ENCODE measurements at places on chromosomes 1 and 21. TPM values are rescaled to one million over a fixed set of nuclear protein-coding genes. Genes with fewer than 3 reads are reported as not detected.

KCNJ9 gene
- total RNA-seq, result not detected

FNDC10 gene
- total RNA-seq, result 6.3 TPM

FCGR3A gene
- 0.29 TPM for total RNA-seq

DNA sequence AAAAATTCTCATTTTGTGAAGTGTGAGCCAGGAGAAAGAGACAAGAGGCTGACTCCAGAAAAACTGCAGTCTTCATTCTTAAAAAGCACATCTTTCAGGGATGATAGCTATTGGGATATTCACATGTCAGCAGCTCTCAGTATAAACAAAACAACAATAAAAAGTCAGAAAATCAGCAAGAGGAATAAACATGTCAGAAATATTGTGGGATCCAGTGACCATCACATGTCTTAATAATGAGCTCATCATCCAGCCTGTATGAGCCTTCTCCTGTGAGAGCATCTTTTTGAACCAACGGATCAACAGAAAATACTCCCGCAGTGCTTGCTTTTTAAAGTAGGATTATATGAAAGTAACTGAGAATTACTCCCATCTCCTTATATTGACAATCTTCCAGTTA is 241.6 kb downstream of the SMYD3 start:
- no peak overlapping the region for H3K4me3 ChIP-seq
- no peak for DNase-seq
- peaks cover 5% of the 10 kb centered on the region for H3K4me1 ChIP-seq
- H3K36me3 ChIP-seq, result no peaks in the 10 kb centered on the region
- H3K27me3 ChIP-seq, result no peaks in the 10 kb centered on the region

DNA sequence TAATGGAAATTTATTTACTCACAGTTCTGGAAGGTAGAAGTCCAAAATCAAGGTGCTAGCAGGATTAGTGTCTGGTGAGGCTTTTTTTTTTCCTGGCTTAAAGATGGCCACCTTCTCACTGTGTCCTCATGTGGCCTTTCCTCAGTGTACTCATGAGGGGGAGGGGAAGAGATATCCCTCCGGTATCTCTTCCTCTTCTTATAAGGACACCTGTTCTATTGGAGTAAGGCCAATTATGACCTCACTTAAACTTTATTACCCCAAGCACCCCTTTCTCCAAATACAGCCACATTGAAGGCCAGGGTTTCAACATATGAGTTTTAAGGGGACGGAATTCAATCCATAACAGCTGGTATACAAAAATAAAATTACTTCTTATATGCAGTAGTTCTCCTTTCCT is 203.7 kb upstream of the C1orf87 start:
- no peak overlapping the region for H3K4me3 ChIP-seq
- no peaks in the 10 kb centered on the region for H3K4me1 ChIP-seq
- no peaks in the 10 kb centered on the region for H3K27me3 ChIP-seq

- no peaks in the 10 kb centered on the region for H3K27me3 ChIP-seq
- H3K27ac ChIP-seq, result no peak overlapping the region
- H3K36me3 ChIP-seq, result no peaks in the 10 kb centered on the region
- DNase-seq, result no peak
- no peak overlapping the region for H3K4me3 ChIP-seq
- H3K4me1 ChIP-seq, result no peaks in the 10 kb centered on the region
Observed at GRCh38 chr1:86239894-86240293, 83.3 kb upstream of the COL24A1 start.

- H3K27ac ChIP-seq, result no peak overlapping the region
- H3K4me1 ChIP-seq, result no peaks in the 10 kb centered on the region
- no peak for DNase-seq
- no peak overlapping the region for H3K4me3 ChIP-seq
Observed at GRCh38 chr1:232505884-232506283, 124.0 kb downstream of the SIPA1L2 start.

DNA sequence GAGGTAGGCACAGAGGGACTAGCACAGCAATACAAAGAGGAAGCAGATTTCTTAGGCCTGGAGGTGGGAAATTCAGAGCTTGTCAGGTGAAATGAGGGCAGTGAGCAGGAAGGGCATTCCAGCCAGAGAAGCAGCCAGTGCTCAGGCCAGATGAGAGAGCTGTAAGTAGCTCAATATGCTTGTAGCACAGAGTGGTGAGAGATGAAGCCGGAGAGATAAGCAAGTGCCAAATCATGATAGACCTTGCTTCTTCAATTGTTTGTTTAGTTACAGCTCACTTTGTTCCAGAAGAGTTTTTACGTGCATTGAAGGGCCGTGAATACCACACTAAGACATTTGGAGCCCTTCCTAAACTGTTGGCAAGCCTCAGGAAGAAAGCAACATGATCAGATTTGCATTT is 42.0 kb upstream of the ADAMTS1 start:
- no peak for DNase-seq
- H3K4me1 ChIP-seq, result no peaks in the 10 kb centered on the region
- no peaks in the 10 kb centered on the region for H3K27me3 ChIP-seq
- H3K4me3 ChIP-seq, result no peak overlapping the region
- no peak overlapping the region for H3K27ac ChIP-seq

GRCh38 chr1:223760833-223761232 is 48.5 kb downstream of the CAPN2 start:
- H3K27me3 ChIP-seq, result no peaks in the 10 kb centered on the region
- peaks cover 80% of the 10 kb centered on the region for H3K36me3 ChIP-seq
- peaks cover 8% of the 10 kb centered on the region for H3K4me1 ChIP-seq

GRCh38 chr1:7988576-7988975 is 27.1 kb downstream of the PARK7 start:
- no peak overlapping the region for H3K4me3 ChIP-seq
- H3K27me3 ChIP-seq, result no peaks in the 10 kb centered on the region
- no peak for DNase-seq
- H3K27ac ChIP-seq, result no peak overlapping the region
- peaks cover 36% of the 10 kb centered on the region for H3K36me3 ChIP-seq

- no peaks in the 10 kb centered on the region for H3K36me3 ChIP-seq
- no peaks in the 10 kb centered on the region for H3K27me3 ChIP-seq
- H3K27ac ChIP-seq, result no peak overlapping the region
- DNase-seq, result peak; percentile 75
- no peak overlapping the region for H3K4me3 ChIP-seq
Observed at GRCh38 chr1:11473491-11474034, 5.4 kb upstream of the DISP3 start.

GRCh38 chr21:37463083-37463801 is 96.7 kb downstream of the DYRK1A start:
- H3K27me3 ChIP-seq, result no peaks in the 10 kb centered on the region
- H3K4me1 ChIP-seq, result no peaks in the 10 kb centered on the region
- H3K36me3 ChIP-seq, result peaks cover 33% of the 10 kb centered on the region
- peak; percentile 48 for DNase-seq

DNA sequence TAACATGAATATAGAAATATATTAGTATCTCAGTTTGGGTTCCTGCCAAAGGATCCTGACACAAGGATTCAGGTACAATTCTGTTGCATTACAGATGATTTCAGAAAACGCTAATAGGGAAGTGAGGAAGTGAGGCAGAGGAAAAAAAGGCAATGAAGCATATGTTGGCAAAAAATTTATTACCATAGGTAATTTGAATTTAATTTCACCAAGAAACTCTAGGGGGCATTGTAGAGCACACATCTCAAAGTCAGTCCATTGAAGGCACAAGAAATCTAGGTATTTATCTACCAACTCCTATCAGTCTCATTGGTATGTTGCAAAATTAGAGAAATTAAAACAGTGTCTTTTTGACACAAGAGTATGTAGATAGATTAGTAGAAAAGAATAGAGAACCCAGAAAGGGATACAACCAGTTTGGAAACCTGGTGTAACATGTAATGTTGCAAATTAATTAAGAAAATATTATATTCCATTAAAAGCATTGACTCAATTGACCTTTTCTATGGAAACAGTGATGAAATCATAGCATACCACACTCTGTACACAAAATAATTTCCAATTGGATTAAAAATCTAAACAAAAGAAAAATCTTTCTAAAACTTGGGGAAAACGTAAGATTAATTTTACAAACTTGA is 104.9 kb upstream of the SNX7 start:
- no peak overlapping the region for H3K4me3 ChIP-seq
- DNase-seq, result peak; percentile 5
- no peaks in the 10 kb centered on the region for H3K27me3 ChIP-seq
- H3K4me1 ChIP-seq, result no peaks in the 10 kb centered on the region
- H3K36me3 ChIP-seq, result no peaks in the 10 kb centered on the region
- H3K27ac ChIP-seq, result no peak overlapping the region

- H3K4me3 ChIP-seq, result no peak overlapping the region
- H3K27ac ChIP-seq, result no peak overlapping the region
- H3K27me3 ChIP-seq, result no peaks in the 10 kb centered on the region
Observed at GRCh38 chr1:244371242-244372141, 80.2 kb downstream of the ADSS2 start.

DNA sequence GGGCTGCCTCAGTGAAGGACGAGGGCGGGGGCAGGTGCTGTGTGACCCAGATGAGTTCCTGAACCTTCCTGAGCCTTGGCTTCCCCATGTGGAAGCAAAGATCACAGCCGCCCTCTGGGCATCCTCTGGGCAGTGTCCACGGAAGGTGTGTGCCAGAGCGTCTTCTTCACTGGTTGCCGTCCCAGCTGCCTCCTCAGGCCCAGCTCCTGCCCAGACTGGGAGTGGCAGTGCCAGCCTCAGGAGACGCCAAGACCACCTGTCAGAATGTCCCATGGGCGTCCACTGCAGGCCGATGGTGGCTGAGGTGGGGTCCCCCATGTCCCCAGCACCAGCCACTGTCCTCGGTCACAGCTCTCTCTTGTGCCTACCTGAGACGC is 10.2 kb downstream of the ARHGEF16 start:
- peaks cover 42% of the 10 kb centered on the region for H3K4me1 ChIP-seq
- no peaks in the 10 kb centered on the region for H3K36me3 ChIP-seq
- H3K4me3 ChIP-seq, result no peak overlapping the region
- H3K27me3 ChIP-seq, result peaks cover 91% of the 10 kb centered on the region
- H3K27ac ChIP-seq, result no peak overlapping the region
- no peak for DNase-seq

- H3K4me1 ChIP-seq, result no peaks in the 10 kb centered on the region
- H3K36me3 ChIP-seq, result no peaks in the 10 kb centered on the region
- no peak overlapping the region for H3K4me3 ChIP-seq
- no peaks in the 10 kb centered on the region for H3K27me3 ChIP-seq
- no peak for DNase-seq
- no peak overlapping the region for H3K27ac ChIP-seq
Observed at GRCh38 chr1:107048241-107048640, 8.2 kb upstream of the PRMT6 start.

DNA sequence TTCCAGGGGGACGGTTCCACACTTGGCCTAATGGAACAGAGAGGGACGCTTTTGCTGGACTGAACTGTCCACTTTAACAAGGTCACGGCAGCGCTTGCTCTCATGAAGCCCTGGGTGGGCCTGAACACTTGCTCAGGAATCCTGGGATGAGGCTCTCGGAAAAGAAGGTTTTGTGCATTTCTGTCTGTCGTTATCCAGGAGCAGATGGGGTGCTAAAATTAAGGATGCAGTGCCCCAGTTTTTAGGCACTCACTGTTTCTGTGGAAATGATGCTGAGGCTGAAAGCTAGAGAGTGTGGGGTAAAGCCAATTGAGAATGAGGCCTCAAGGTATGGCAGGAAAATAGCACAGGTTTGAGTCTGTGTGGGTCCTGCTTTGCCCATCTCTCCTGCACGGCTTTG is 111.0 kb downstream of the DAB1 start:
- H3K27ac ChIP-seq, result no peak overlapping the region
- H3K27me3 ChIP-seq, result peaks cover 6% of the 10 kb centered on the region
- no peak for DNase-seq
- no peaks in the 10 kb centered on the region for H3K36me3 ChIP-seq
- no peak overlapping the region for H3K4me3 ChIP-seq
- no peaks in the 10 kb centered on the region for H3K4me1 ChIP-seq

GRCh38 chr1:185426848-185427247 is 109.8 kb upstream of the IVNS1ABP start:
- H3K4me3 ChIP-seq, result no peak overlapping the region
- no peaks in the 10 kb centered on the region for H3K36me3 ChIP-seq

- no peak overlapping the region for H3K27ac ChIP-seq
- 0 out of 2 replicates have a peak, but pooled peaks cover 5% of the 10 kb centered on the region for H3K27me3 ChIP-seq
- no peak for DNase-seq
- H3K4me3 ChIP-seq, result no peak overlapping the region
Observed at GRCh38 chr1:115063228-115063901, 25.9 kb downstream of the TSPAN2 start.

- no peak overlapping the region for H3K27ac ChIP-seq
- H3K36me3 ChIP-seq, result no peaks in the 10 kb centered on the region
- H3K4me3 ChIP-seq, result no peak overlapping the region
- no peak for DNase-seq
Observed at GRCh38 chr1:88022516-88022915, 661.6 kb upstream of the PKN2 start.

GNG4 gene
- total RNA-seq, result 0.11 TPM

- no peak within 1 kb of the TSS for H3K4me3 ChIP-seq
- no peaks in the 10 kb centered on the region for H3K27me3 ChIP-seq
- peak within 1 kb of the TSS; percentile 53 for H3K27ac ChIP-seq
- H3K4me1 ChIP-seq, result peaks cover 39% of the 10 kb centered on the region
- no peaks in the 10 kb centered on the region for H3K36me3 ChIP-seq
Observed at GRCh38 chr1:26410706-26411623, at the start of gene LIN28A. TSS of gene LIN28A (plus strand) at chr1:26410817. CDS start at chr1:26410892, 75 bp downstream.

BTBD8 gene
- total RNA-seq, result 1.5 TPM

F5 gene
- total RNA-seq, result 0.13 TPM

RNF223 gene
- not detected for total RNA-seq

GBP4 gene
- total RNA-seq, result 0.11 TPM

DNA sequence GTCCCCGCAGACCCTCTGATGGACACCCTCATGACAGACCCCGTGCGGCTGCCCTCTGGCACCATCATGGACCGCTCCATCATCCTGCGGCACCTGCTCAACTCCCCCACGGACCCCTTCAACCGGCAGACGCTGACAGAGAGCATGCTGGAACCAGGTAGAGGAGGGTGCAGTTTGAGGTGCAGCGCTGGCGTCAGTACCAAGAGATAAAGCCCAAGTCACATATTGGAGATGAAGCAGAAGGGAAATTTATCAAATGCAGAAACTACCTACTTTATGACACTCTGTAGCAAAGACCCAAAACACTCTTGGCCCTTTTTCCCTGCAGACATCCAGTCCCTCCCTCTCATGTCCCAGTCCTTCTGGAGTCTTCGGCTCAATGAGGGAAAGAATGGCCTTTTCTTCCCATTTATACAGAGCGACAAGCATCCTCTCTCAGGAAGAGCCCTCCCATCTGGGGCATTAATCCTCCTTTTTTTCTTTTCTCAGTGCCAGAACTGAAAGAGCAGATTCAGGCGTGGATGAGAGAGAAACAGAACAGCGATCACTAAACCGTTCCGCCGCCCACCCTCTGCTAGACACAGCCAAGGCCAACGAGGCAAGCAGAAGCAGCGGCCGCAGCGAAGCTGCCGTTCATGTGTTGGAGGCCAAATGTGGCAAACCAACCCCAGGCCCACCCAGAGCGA is 30.8 kb upstream of the KIF1B start:
- no peak overlapping the region for H3K4me3 ChIP-seq
- no peaks in the 10 kb centered on the region for H3K27me3 ChIP-seq
- no peak for DNase-seq

GRCh38 chr1:51093581-51093980 is 8.4 kb upstream of the C1orf185 start:
- no peaks in the 10 kb centered on the region for H3K36me3 ChIP-seq
- no peaks in the 10 kb centered on the region for H3K27me3 ChIP-seq
- H3K4me1 ChIP-seq, result no peaks in the 10 kb centered on the region
- H3K27ac ChIP-seq, result no peak overlapping the region
- no peak for DNase-seq

GBP6 gene
- not detected for total RNA-seq

All from K562 (cell line).